ENCODE measurements at places on chromosomes 6 and 20. TPM values are rescaled to one million over a fixed set of nuclear protein-coding genes. Genes with fewer than 3 reads are reported as not detected.

DNA sequence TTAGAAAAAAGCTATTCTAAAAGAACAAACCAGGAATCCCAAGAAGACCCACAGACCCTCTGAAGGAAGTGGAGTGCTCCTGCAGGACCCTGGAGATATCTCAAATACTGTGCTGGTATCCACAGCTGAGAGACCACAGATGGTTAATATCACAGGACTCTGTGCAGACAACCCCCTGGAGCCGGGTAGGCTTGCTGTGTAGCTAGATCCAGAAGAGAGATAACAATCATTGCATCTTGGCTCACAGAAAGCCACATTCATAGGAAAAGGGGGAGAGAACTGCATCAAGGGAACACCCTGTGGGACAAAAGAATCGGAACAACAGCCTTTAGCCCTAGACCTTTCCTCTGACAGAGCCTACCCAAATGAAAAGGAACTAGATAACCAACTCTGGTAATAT lies 689.5 kb downstream of the PHF3 start:
- no peak for DNase-seq

DNA sequence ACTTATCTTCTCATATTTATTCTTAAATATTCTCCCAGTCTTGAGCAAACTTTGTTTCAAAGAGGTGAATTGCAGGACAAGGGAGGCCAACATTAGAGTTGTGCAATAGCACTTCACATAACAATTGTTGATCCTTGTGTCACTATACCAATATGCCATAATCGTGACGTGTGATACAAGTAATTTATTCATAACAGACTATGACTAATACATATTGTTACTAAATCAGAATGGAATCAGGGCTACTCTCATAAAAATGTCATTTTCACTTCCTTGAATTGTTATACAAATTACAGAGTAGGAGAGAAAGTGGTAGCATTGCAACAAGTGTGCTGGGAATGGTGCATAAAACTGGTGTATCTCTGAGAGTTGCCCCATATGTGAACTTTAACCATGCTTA lies 37.2 kb upstream of the PLCB1 start:
- DNase-seq, result no peak

GRCh38 chr20:36543184-36544133 lies 2.1 kb downstream of the MYL9 start:
- peak; percentile 68 for DNase-seq

- no peak for DNase-seq
Measured at GRCh38 chr6:98777762-98778161, 56.6 kb upstream of the POU3F2 start.

GRCh38 chr6:53203483-53203882 lies 54.8 kb upstream of the GCM1 start:
- DNase-seq, result no peak

DNA sequence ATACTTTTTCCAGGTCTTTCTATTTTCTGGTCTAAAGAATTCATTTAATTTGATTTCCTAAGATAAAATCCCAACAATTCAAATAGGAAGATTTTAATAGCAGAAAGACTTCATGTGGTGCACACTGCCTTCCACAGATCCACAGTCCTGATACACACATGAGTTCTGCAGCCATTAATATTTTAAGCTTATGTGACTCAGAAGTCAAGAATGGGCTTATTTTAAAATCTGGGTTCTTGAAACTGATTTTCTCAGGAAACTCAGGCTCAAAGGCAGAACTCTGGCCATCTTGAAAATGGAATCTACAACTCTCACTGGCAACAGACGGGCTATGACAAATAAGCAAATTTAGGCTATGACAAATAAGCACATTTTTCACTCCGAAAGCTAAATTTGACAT lies 88.2 kb downstream of the COL12A1 start:
- no peak for DNase-seq

GRCh38 chr6:75489025-75489424 lies 4.6 kb downstream of the FILIP1 start:
- no peak for DNase-seq

DNA sequence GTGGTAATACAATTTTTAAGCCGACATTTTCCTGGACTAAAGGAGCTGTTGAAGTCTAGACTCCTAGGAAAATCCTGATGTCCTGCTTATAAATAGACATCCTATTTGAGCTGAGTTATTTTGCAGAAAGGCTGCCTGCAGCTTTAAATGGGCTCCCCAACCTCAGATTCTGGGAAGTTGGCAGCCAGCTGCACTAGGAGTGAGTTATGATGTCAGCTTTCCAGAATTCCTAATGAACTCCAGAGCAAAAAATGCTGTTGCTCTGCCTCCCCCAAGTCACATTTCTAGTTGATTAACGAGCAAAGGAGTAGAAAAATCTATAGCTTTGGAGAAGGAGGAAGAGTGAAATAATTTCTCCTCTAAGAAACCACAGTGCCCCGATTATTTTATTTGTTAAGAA lies 346.3 kb upstream of the SULF2 start:
- no peak for DNase-seq

- DNase-seq, result peak; percentile 92
Measured at GRCh38 chr6:7528565-7528964, 12.9 kb upstream of the DSP start.

DNA sequence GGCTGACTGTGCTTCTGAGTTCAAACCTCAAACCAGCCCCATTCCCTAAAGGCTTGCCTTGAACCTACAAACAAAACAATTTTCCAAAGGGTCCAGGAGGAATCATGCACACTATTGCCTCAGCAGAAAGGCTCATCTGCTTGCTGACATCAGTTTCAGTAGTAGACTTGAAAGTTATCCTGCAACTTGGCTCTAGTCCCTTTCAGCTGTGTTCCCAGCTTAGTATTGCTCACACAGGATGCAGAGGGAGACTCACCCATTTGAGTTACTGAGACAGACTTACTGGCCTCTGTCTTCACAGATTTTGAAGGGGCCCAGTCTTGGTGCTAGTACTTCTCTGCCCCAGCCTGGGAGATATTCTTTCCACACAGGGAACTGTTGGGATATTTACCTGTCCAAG lies 38.5 kb upstream of the TFB1M start:
- DNase-seq, result no peak

- DNase-seq, result no peak
Measured at GRCh38 chr20:54848984-54849538, 373.7 kb downstream of the DOK5 start.

GRCh38 chr6:159084493-159085091 lies 39.8 kb upstream of the TAGAP start:
- no peak for DNase-seq

GRCh38 chr6:40623932-40624331 lies 36.8 kb upstream of the LRFN2 start:
- no peak for DNase-seq

- peak; percentile 19 for DNase-seq
Measured at GRCh38 chr6:167588181-167588919, 238.4 kb upstream of the AFDN start.

GRCh38 chr6:134282816-134283215 lies 35.1 kb downstream of the SGK1 start:
- DNase-seq, result no peak

GRCh38 chr20:37567331-37567665 lies 39.6 kb upstream of the BLCAP start:
- DNase-seq, result no peak

- no peak for DNase-seq
Measured at GRCh38 chr6:128118401-128118800, 217.5 kb upstream of the THEMIS start.

DNA sequence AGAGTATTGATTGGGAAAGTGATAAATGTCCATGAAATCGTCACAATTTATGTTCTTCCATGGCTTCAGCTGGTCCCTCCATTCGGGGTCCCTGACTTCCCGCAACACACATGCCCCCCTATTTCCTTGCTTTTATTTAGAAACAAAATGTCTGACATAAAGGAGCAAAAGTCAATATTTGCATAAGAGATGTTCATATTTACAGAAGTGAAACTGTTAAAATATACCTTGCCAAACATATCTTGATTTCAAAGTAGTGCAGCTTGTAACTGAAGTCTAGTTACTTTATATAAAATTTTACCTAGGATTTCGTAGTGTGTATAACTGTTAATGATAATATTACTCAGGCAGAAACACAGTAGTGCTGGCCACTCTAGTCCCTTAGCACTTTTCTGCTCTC lies 548.9 kb upstream of the ADGRB3 start:
- no peak for DNase-seq

DNA sequence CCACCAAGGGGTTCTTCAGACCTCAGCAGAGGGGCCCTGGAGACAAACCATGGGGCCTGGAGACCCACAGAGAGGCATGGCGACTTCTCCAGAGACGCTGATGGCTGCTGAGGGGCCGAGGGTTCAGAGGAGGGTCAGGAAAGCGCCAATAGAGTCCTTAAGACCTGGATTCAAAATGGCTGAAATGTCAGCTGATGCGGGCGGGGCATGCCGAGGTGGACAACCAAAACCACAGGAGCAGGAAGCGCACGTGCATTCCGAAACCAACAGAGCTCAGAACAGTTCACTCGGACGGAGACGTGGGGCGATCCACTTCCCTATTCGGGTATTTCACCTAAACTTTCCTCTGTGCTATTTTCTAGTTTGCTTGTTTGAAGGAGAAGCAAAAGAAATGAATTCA lies 99.9 kb upstream of the RIN2 start:
- no peak for DNase-seq

DNA sequence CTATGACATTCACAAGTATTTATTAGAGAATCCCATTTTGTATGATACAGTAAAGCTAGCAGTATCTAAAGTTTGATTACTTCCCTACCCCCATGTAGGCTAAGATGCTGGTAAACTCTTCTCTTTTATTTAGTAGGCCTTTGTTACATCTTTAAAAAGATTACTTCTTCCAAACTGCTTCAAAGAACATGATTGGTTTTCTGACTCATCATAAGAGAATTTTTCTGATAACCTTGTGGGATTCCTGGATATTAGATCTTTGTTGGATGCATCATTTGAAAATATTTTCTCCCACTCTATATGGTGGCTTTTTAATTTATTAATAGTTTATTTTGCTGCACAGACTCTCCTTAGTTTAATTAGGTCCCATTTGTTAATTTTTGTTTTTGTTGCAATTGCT lies 898.3 kb upstream of the ADGRB3 start:
- DNase-seq, result no peak

DNA sequence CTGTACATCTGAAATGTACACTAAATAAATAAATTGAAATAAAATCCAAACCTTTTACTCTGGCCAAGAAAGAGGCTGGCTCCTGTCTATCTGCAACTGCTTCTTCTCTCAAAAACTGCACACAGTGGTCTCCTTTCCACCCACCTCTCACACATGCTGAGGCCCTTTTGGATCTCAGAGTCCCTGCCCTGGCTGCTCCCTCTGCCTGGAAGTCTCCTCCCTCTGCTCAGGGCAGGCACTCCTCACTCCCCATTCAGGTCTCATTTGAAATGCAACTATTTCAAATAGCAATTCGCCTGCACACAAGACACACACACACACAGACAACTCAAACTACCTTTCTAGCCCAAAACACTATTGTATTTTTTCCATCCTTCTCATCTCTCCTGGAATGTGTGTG lies 348.8 kb downstream of the PKHD1 start:
- no peak for DNase-seq

DNA sequence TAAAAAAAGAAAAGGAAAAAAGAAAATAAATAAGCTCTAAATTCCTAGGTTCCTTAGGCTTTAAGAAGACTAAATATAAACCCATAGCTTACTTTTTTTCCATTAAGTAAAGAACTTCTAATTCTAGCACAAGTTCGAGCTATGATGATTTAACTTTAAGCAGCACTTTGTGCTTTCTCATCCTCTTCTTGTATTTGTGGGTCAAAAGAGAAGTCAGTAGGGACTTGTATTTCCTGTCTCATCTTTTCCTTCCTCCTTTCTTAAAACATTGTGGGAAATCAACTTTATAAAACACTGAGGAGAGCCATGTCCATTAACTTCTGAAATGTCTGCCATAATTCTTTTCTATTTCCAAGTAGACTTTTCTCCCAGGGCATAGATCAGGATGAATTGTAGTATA lies 637.7 kb upstream of the CITED2 start:
- DNase-seq, result no peak

- DNase-seq, result no peak
Measured at GRCh38 chr6:139758209-139758611, 383.8 kb upstream of the CITED2 start.

DNA sequence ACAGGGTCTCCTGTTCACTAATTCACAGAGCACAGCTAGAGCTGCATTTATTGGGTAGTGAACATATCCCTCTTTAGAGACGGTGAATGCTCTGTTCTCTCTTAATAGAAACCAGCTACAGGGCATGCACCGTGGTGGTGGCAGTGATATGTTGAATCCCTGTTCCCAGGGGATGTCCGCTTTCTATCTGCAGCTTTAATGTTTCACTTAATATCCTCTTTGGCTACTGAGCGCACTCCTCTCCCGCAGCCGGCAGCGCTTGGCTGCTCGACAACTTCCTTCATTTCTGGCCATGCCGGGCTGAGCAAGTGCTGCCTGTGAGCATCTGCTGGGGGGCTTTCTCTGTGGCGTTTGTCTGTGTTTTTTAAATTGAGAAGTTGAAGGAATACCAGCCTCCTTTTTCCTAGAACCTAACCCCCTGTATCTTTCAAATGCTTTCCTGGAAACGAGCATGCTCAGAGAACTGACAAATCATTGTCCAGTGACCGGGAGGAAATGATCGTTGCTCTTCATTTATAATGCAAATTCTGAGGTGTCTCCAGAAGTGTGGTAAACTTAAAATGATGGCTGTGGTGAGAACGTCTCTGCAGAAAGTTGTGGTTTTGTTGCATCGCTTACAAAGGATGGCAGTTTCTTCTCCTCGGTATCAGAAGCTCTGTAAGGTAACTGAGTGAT lies 297.9 kb downstream of the UTRN start:
- no peak for DNase-seq

Gene C20orf141
- not detected for total RNA-seq

Gene F13A1
- total RNA-seq, result 0.06 TPM

Gene CRISP2
- 0.23 TPM for total RNA-seq

Gene HLA-DRB5
- not detected for total RNA-seq

Gene BTN1A1
- not detected for total RNA-seq

Gene SMOC2
- not detected for total RNA-seq

Gene THEMIS
- not detected for total RNA-seq

Gene PRICKLE4
- total RNA-seq, result not detected

Gene PDYN
- total RNA-seq, result not detected

Gene EEF1A2
- total RNA-seq, result 6.4 TPM

Gene ZSCAN16
- 3.5 TPM for total RNA-seq

Gene SAMD3
- total RNA-seq, result not detected

Gene CD93
- under 0.01 TPM for total RNA-seq

Gene DTNBP1
- total RNA-seq, result 18.9 TPM
